Inflammatory macrophage treated with lipopolysaccharide for 4 hours (primary cell): ENCODE measurements at places on chromosomes 16 and 17.

GRCh38 chr17:72730077-72730476 is 362.4 kb downstream of the SLC39A11 start:
- peak; percentile 49 for DNase-seq

DNA sequence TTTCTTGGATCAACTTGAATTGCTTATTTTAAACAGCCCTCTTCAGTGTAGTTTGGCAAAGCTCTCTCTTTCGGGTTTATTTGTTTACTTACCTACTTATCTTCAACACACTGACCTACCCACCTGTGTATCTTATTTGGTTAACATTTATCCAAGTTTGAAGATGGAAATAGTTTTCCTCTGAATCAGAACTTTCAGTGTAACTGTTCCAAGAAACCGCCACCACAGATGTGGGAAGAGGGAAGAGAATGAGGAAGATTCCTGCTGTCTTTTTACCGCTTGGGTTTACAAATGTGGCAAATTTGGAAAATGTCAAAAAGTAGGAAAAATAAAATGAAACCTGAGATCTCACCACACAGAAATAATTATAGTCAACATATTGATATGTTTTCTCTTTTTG is 115.8 kb downstream of the MSI2 start:
- DNase-seq, result no peak

GRCh38 chr16:13478991-13479390 is 441.0 kb upstream of the ERCC4 start:
- DNase-seq, result no peak

DNA sequence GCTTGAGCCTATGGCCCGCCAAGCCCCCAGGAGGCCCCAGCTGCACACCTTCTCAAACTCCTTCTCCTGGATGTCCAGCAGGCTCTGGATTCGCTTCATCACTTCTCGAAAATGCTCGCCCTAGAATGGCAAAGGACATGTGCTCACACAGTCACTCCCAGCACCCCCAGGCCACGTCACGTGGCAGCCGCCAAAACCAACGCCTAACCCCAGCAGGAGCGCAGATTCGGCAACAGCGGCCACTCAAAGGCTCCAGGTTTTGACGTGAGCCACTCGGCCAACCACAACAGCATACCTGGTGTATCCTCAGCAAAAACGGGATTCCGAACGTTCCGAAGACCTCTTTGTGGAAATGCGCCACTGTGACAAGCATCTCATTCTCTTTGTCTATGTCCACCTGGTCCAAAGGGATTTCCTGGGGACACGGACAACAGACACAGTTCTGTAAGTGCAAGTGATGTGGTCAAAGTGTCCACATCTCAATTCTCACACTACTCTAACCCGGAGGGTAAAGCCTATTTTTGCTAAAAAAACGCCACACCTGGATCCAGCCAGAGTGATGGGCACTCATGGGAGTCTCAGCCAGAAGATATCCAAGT is 12.7 kb downstream of the LITAFD start:
- DNase-seq, result no peak

DNA sequence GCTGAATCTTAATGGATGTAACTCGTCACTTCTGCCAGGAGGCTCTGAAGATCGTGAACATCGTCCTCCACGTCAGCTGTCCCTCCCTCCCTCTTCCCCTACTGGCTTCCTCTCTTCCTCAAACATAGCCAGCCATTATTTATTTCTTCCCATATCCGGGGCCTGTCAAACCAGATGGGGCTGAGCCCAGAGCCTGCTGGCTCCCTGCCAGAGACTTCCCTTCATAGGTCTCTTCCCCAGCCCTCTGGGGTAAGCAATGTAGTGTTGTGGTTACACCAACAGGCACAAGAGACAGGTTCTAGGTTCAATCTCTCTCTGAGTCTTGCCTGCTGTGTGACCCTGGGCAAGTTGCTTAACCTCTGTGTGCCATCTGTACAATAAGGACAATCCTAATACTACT is 40.1 kb upstream of the ZFP90 start:
- no peak for DNase-seq

GRCh38 chr16:86042393-86042792 is 143.4 kb downstream of the IRF8 start:
- DNase-seq, result no peak

DNA sequence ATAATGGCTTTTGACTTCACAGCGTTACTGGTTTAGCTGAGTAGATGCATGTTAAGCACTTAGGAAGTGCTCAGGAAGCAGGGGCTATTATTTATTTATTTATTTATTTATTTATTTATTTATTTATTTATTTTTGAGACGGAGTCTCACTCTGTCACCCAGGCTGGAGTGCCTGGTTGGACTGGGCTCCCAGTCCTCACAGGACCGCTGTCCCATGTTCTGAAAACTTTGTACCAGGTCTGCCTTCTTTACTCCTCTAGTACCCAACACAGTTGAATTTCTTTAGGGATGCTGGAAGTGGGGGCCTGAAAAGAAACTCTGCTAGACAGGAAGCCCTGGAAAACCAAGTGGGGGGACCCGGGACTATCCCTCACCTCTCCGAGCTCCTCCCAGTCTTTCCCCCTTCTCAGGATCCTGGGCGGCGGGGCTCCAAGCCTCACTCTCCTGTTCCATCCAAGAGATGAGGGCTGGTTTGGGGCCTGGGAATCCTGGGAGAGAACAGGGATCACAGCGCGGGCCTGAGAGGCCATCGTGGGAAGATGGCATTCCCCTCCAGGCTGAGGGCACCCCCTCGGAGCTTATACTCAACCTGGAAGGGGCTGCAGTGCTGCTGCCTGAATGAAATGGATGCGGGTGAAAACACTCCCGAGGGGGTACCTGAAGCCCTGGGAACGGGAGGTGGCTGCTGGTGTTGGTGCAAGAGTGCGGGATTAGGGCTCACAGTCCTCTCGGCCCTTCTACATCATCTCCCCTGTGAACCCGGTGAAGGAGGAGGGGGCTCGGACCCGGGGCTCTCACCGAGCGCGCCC is 674 bp downstream of the ZNF688 start:
- DNase-seq, result no peak

- no peak for DNase-seq
Measured at GRCh38 chr16:86199871-86200695, 301.1 kb downstream of the IRF8 start.

- no peak for DNase-seq
Measured at GRCh38 chr17:9026741-9027140, 5.4 kb downstream of the NTN1 start.

DNA sequence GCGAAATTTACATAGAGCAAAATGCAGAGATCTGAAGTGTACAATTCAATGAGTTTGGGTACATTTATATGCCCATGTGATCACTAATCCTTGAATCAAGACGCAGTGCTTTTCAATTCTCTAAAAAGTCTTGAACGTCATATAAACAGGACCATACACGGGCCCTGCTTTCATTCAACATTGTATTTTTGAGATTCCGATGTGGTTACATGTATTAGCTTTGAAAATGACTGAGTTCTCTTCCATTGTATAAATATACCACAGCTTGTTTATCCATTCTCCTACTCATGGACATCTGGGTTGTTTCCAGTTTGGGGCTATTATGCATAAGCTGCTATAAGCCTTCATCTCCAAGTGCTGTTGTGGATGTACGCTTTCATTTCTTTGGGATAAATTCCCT is 45.5 kb downstream of the ZCCHC14 start:
- DNase-seq, result no peak

- DNase-seq, result peak; percentile 79
Measured at GRCh38 chr16:89422905-89423630, 67.3 kb downstream of the ANKRD11 start.

- DNase-seq, result no peak
Measured at GRCh38 chr16:70679671-70680494, 6.0 kb downstream of the MTSS2 start.

- DNase-seq, result peak; percentile 91
Measured at GRCh38 chr17:48491527-48492273, 39.1 kb downstream of the HOXB1 start.

GRCh38 chr16:23164736-23165135 is 15.5 kb upstream of the USP31 start:
- DNase-seq, result no peak

DNA sequence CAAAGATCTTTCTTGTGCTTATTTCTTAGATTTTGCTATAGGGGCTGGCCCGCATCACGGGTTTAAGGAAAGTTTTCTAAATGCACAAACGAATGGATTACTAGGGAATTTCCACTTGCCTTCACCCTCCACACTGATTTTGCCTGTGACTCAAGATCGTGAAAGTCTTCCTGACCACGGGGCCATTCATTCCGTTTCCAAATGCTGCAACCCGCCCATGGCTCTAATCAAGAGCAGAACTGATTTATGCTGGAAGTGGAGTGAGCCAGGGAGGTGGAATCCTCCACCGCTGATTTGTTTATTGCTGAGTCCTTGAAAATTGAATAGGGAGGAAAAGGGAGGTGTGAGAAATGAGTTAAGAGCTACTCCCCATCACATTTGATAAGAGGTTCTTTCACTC is 52.4 kb downstream of the CA10 start:
- no peak for DNase-seq

DNA sequence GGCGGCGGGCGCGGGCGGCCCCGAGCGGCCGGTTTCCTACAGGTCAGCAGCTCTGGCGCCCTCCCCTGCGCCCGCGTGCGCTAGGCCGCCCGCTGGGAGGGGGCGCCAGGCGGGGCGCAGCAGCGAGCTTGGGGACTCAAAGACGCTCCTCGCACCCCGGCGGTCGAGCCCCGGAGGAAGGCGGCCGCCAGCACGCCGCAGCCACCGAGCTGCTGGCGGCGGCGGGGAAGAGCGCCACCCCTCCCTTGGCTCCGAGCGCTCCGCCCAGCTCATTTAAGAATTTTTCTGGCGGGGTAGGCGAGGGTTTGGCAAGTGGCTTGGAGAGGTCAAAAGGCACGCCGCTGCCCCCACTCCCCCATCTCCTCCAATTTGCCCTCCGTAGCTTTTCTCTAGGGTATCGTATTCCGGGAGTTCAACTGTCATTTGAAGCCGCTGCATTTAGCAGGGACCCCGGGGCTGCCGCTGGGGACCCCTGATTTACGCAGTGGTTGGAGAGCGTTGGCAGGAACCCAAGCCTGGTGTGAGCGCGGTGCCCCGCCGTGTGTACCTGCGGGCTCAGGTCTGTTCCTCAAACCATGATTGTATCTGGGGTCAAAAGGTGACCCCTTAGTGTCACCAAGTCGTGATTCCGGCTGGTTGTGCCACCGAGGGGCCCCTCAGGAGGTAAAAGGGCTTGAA is 59.5 kb upstream of the GSE1 start:
- DNase-seq, result peak; percentile 47

DNA sequence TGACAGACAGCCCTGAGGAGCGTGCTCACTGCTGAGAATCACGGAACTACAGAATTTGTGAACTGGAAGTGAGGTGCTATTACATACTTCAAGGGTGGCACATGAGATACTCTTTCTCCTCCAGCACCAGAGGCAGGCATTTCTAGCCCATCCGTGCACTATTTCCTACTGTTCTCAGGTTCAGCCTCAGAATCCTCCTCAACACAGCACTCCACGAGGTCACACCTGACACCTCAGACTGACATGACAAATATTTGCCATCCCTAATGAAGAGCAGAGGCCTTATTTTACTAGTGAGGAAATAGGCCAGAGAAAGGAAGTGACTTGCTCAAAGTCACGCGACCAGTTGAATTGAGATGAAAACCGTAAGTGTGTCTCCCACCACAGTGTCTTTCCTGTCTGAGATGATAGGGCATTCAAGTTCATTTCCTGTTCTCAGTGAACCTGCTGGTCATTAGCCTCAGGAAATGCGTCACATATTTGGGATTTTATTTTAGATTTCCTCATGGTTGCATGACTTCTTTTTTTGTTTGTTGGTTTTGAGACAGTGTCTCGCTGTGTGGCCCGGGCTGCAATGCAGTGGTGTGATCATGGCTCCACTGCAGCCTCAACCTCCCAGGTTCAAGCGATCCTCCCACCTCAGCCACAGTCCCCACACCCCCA is 23.6 kb downstream of the SEZ6 start:
- DNase-seq, result peak; percentile 98

- DNase-seq, result no peak
Measured at GRCh38 chr16:30131869-30132475, 9.0 kb upstream of the MAPK3 start.

- no peak for DNase-seq
Measured at GRCh38 chr16:616733-617586, 13.8 kb upstream of the WFIKKN1 start.

DNA sequence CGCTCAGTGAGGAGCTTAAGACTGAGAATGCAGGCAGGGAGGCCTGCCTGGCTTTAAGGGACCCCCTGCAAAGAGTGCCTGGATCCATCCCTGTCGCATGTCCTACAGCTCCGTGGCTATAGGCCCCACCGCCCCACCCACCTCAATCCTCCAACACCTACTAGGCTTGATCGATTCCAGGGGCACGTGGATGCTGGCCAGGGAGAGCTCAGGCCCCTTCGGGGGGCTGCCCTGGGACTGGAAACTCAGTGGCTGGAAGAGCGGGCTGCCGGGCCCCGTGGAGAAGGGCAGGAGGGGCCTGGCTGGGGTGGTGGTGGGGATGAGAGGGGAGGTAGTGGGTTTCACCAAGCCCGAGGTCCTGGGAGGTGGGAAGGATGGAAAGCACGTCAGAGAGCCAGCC is 22.2 kb downstream of the GGA3 start:
- no peak for DNase-seq

DNA sequence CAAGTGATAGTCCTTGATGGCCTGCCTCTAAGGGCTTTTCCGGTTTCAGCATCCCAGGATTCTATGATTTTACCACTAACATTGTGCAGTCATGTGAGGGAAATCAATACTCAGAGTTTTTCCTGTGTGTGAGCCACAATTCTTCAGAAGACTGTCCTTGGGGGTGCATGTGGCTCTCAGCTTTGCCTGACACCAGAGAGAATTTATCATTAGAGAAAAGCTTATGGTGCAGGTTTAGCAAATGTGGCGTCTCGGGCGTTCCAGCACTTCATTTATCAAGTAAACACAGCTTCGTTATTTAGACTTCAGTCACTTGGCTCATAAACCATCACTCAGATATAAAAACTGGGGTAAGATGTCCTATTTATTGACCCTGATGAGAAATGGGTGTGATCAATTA is 62.8 kb downstream of the SPACA3 start:
- no peak for DNase-seq

- peak; percentile 69 for DNase-seq
Measured at GRCh38 chr17:78979780-78980623, at the start of gene LGALS3BP. Gene LGALS3BP, minus strand, starts transcription at chr17:78979923. Its CDS starts 2,732 bp downstream, at chr17:78977191.

DNA sequence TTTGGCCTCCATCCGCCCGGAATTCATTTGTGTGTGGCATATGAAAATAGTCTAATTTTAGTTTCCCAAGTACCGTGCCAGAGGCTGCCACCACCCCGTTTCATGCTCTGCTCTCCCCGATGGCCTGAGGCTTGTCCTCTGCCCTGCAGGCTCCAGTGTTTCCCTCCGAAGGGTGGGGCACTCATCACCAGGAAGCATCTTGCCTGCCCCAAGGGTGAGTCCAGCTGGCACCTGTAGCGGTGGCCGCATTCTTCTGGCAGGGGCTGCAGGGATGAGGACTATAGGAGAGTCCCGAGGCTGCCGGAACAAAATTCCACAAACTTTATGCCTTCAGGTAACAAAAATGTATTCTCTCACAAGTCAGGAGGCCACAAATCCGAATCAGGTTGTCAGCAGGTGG is 23.1 kb upstream of the CMIP start:
- no peak for DNase-seq

GRCh38 chr17:50272246-50272645 is 2.0 kb upstream of the TMEM92 start:
- DNase-seq, result no peak

GRCh38 chr17:36817483-36818048 is 119.7 kb upstream of the LHX1 start:
- no peak for DNase-seq
